ENCODE measurements at places on chromosomes 5 and 9.

DNA sequence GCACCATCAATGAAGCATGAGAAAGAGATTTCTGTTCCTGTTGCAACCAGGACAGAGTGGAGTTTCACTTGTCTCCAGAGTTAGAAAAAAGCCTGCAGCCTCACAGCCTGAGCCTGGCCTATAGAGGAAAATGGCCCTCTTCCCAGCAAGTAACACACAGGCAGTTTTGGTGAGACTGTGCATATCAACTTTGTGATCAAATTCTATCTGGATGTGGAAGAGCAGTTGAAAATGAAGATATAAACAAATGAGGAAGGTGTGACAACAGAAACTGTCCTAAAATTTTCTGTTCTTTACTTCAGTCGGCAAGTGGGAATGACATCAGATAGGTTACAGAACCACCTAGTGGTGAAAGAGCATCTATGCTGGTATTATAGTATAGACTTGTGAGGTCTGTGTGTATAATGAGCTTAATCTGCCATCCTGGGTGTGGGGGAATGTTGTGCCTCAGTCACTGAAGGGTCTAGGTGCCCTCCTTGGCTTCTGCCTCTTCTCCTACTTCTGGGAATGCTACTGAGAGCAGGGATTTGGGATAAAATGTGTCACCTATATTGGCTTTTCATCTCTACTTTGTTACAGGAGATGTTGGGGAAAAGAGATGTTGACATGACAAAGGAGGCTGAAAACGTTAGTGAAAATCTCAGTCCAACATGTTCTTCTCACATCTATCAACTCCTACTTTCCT lies 28.2 kb downstream of the YIPF5 start:
- DNase-seq: no peak

DNA sequence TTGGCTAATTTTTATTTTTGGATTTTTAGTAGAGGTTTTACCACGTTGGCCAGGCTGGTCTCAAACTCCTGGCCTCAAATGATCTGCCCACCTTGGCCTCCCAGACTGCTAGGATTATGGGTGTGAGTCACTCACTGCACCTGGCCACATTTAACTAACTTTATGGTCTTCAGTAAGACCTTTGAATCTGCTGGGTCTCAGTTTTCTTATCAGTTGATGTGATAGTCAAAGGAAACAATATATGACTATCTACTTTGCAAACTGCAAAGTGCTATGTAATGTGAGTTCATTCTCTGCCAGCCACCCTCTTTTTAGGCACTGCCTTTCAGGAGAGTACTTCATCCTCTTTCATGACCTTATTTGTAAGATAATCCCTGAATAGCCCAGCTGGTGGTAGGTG lies 474.7 kb downstream of the PDE4D start:
- DNase-seq: no peak

DNA sequence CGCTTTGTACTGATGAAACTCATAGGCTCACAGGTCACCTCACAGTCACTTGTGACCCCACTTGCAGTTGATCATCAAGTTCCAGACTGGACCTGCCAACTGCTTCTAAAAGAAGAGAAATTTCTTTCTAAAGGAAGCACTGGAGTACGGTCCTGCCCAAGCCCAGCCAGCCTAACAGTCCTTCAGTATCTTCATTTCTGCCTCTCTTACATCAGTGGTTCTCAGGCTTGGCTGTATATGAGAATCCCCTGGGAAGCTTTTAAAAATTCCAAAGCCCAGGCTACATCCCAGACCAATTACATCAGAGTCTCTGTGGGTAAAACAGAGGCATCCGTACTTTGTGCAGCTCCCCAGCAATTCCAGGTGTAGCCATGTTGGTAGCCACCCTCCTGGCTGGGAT lies 282.1 kb downstream of the NFIB start:
- DNase-seq: no peak

DNA sequence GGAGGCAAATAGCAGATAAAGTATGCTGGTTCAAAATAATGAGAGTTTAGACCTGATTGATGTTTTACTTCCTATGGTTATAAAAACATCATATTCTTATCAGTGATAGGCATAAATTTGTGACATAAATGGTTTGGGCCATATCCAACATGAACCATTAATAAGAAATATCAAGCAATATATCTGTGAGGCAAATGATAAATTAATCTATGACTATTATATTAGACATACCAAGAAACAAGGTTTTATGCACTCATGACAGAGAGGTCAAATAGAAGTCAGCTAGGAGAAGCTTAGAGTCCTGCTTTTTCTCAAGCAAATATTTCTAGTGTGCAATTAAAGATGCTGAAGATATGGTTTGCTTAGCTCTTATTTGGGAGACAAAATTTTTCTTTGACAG lies 10.4 kb downstream of the SMIM3 start:
- DNase-seq: no peak

- DNase-seq: no peak
These were observed 607 bp downstream of the UHRF2 start for GRCh38 chr9:6413365-6414246.

GRCh38 chr9:127451858-127452656 lies 747 bp downstream of the LRSAM1 start:
- DNase-seq: no peak

GRCh38 chr5:44952376-44952775 lies 143.6 kb downstream of the MRPS30 start:
- DNase-seq: peak; percentile 6

- no peak for DNase-seq
These were observed 26.8 kb upstream of the CSF1R start for GRCh38 chr5:150113047-150113744.

DNA sequence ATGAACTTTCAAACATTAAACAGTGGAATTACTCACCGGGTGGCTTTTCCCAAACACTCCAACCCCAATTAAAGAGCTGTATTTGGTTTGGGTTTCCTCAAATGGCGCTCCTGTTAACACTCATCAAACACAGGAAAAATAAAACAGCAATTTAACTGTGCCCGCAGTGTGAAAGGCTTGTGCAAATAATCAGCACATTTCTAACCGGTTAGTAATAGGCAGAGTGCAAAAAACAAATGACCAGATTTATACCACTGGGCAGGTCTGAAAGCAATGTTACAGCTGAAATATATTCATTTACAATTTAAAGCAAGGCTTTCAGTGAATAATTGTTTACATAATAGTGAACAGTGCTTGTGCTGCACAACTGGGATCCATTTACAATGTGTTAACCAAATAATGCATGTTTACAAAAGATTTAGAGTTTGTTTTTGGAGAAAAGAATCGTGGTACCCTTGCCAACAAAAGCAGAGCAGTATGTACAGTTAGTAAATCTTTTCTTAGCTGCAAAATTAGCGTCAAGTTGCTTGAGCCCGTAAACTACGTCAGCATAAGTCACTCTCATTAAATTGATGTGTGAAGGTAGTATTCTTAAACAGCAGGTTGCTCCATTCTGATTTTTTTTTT lies 662.9 kb upstream of the ZNF608 start:
- peak; percentile 39 for DNase-seq

DNA sequence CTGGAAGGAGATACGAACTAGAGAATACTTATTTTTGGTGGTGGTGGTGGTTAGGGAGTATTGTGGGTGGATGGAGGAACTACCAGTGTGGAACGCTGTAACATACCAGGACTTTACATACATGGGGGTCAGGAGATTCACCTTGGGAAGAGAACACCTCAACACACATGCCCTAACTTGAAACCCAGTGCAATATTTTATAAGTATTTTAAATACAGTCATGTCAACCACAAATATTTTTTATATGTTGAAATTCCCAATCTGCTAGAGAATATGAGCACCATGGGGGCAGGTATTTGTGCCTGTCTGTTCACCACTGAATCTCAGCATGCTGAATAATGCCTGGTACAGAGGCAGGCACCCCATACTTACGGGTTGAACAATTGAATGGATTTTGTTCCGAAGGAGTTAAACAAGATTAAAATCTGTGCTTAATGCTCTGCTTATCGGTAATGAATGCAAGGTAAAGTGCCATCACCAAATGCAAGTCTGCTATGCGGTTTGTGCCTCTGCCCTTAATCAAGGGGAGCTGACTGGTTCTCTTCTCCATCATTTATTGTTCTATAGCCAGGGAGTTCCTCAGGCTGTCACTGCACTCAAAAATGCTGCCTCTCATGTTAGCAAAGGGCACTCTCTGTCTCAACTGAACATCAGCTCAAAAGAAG lies 65.3 kb downstream of the RASEF start:
- DNase-seq: no peak

DNA sequence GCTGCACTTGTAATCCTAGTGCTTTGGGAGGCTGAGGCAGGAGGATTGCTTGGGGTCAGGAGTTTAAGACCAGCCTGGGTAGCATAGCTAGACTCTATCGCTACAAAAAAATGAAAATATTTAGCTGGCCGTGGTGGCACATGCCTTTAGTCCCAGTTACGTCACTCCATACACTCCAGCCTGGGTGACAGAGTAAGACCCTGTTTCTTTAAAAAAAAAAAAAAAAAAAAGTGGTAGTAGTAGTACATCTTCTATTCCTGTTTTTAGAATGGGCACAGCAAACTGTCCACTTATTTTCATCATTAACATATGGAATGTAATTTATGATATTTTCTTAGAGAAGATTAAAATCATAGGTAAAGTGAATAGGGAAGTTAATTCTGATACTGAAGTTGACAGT lies 48.2 kb downstream of the TRIO start:
- DNase-seq: no peak

DNA sequence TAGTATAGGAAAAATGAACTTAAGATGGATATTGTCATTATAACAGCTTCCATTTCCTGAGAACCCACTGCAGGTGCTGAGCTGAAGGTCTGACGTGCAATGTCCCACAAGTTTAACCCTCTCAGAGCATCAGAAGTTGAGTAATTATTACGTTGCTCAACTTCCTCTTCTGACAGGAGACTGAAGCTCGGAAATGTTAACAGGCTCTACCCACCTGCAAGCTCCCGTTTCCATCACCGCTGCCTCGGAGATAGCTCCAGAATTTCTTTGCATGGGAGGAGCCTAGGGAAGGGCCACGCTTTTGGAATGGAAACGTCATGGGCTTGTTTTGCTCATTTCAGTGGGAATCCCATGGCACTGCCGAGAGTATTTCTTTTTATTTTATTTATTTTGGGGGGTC lies 1.0 kb upstream of the NTMT1 start:
- no peak for DNase-seq

- DNase-seq: peak; percentile 22
These were observed 73.2 kb upstream of the EPB41L4A start for GRCh38 chr5:112492291-112492690.

GRCh38 chr5:135135530-135136226 lies 101.7 kb upstream of the PITX1 start:
- no peak for DNase-seq
